Activated CD4-positive, alpha-beta T cell treated with anti-CD3 and anti-CD28 coated beads, Interleukin-2, amount 10 ng/mL, durations not matched to agents 24 days and 14 days (primary cell): ENCODE measurements at places on chromosomes 11 and 22.

DNA sequence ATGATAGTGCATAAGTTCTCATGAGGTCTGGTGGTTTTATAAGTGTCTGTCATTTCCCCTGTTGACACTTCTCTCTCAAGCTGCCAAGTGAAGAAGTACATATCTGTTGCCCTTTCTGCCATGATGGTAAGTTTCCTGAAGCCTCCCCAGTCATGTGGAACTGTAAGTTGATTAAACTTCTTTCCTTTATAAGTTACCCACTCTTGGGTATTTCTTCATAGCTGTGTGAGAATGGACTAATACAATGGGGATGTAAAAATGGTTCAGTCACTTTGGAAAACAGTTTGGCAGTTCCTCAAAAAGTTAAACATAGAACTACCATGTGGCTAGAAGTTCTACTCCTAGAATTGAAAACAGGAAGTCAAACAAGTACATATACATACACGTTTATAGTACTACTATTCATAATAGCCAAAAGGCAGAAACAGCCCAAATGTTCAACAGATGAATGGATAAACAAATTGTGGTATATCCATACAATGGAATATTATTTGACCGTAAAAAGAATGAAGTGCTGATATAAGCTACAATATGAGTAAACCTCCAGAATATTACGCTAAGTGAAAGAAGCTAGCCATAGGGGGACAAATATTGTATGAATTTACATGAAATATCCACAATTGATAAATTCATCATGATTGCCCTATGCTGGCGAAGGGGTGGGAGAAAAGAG lies 16.0 kb upstream of the DKK3 start:
- DNase-seq = no peak

GRCh38 chr11:2118677-2119076 lies 20.5 kb downstream of the IGF2 start:
- DNase-seq = no peak

GRCh38 chr11:74570266-74571061 lies 21.9 kb upstream of the POLD3 start:
- DNase-seq = peak; percentile 67

GRCh38 chr11:61142424-61142823 lies 18.8 kb downstream of the VPS37C start:
- DNase-seq = no peak

DNA sequence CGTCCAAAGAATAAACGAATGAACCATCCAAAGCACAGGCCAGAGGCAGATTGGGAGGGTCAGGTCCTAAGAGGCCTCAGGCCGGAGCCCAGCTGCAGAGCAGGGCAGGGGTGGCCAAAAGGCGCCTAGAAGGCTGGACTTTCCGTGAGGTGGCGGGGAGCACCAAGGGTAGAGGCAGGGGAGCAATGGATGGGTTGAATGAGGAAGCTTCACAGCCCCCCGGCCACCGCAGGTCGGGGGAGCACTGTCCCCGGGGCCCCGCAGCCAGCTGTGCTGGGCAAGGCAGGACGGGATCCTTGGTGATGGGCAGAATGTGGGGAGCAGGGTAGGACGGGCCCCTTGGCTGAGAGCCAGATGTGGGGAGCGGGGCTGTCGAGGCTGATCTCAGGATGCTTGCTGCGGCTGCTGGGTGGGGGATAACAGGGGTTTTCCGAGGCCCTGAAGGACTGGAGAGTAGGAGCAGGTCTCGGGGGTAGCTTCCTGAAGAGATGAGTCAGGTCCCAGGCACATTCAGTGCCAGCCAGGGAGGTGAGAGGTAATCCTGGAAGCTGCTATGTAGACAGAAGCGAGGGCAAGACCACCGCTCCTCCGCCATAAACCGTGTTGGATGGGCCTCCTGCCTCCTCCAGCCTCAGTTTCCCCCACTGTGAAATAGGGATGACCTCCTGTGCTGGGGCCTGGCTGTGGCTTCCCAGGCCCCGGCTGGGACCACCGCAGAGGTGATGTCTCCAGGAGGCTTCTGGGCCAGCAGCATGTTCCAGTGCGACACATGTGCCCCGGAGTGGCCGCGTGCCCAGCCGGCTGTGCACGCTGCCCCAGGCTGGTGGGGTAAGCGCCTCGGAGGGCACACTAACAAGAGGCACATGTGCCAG lies 34.6 kb upstream of the KCNQ1OT1 start:
- DNase-seq = no peak

GRCh38 chr11:64251753-64252002 lies 348 bp downstream of the PLCB3 start:
- no peak for DNase-seq

DNA sequence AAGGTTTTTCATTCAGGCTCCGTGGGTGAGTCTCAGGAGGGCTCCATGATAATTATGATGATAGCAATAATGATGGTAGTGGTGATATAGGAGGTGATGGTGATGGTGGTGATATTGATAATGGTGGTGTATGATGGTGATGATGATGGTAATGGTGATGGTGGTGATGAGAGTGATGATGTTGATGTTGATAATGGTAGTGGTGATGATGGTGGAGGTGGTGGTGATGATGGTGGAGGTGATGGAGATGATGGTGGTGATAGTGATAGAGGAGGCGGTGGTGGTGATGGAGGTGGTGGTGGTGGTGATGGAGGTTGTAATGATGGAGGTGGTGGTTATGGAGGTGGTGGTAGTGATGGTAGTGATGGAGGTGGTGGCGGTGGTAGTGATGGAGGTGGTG lies 79.4 kb downstream of the MPPED1 start:
- DNase-seq = no peak

GRCh38 chr11:71951741-71952310 lies 23.0 kb downstream of the RNF121 start:
- DNase-seq = no peak

DNA sequence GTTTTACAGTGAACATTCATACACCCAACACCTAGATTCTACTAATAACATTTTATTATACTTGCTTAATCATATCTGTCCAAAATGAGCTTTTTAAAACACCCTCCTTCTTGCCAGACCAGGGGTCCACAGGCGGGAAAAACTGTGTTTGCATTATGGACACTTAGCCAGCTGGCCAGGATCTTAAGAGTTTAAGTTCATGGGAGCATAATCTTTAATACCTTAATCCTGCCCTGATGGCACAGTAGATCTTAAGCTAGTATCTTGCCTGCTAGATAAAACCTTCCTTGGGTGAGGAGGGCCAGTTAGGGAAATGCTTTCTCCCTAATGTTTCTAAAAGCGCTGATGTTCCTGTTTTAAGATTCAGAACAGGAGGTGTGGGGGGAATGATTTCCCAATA lies 13.1 kb upstream of the CCDC134 start:
- DNase-seq = no peak

GRCh38 chr11:85307366-85307765 lies 319.8 kb downstream of the DLG2 start:
- no peak for DNase-seq

GRCh38 chr22:27808451-27809225 lies 7.1 kb upstream of the MN1 start:
- DNase-seq = no peak

- no peak for DNase-seq
These were observed 6.7 kb downstream of the JOSD1 start for GRCh38 chr22:38694049-38694448.

DNA sequence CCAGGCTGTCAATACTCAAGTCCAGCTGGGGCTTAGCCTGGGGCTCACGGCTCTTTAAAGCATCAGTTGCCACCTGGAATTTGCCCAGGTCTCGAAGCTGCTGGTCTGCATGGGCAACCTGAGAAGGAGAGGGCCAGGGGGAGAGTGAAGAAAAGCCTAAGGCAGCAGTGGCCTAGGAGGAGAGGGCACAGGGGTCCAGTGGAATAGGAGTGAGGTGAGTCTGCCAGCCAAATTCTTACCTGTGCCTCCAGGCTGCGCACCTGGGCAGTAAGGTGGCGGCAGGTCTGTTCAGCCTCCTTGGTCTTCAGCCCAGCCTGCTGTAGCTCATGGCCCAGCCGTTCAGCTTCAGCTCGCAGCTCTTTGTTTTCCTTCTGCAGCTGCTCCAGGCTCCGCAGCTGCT lies 10.0 kb downstream of the IL18BP start:
- no peak for DNase-seq

DNA sequence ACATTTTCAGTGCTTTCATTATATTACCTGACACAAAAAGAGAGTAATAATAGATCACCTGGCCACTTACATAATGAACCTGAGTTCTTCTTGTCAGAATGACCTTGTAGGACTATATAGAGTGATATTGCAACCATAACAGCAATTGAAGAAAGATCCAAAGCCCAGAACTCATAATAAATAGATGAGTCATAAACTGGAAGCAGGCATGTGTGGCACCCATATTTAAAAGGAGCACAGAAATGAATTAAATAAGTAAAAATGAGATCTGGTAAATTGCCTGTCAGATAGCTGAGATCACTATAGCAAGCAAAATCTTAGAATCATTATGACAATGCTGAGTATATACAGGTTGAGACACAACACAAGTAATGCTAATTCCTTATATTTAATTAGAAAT lies 331.8 kb downstream of the AASDHPPT start:
- no peak for DNase-seq

DNA sequence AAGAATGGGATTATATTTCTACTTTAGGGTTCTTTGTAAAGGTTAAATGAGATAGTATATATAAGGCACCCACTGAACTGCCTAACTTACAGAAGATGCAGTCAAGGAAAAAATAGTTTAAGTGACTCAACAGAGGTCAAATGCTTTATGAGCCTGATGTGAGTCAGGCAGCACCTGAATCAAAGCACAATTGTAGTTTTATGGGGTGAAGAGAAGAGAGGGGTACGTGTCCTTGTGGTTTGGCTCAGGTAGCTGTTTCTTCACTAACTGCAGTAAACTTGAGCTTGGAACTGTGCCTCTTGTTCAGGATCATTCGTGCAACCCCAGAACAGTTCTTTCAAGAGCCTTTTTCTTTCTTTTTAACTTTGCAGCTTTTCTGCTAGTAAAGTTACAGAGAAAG lies 125.2 kb upstream of the SPON1 start:
- DNase-seq = no peak

- no peak for DNase-seq
These were observed 7.4 kb downstream of the CAPN5 start for GRCh38 chr11:77074205-77074604.

GRCh38 chr11:11217929-11218628 lies 135.0 kb downstream of the CSNK2A3 start:
- no peak for DNase-seq

DNA sequence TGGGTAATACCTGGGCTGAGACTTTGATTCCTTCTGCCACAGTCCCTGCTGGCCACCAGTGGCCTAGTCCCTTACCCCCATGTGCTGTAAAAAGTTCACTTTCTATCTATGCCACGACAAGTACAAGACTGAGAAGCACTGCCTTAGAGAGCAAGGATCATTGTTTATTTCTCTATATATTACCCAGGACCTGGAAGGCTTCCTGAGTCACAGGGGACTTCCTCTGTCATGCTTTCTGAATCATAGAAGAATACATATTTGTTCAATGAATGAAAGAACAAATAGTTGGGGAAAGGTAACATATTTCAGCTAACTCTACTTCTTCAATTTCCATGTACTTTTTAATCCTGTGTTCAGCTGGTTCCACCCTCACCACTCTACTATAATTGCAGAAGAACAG lies 5.5 kb upstream of the SYT9 start:
- DNase-seq = peak; percentile 40

DNA sequence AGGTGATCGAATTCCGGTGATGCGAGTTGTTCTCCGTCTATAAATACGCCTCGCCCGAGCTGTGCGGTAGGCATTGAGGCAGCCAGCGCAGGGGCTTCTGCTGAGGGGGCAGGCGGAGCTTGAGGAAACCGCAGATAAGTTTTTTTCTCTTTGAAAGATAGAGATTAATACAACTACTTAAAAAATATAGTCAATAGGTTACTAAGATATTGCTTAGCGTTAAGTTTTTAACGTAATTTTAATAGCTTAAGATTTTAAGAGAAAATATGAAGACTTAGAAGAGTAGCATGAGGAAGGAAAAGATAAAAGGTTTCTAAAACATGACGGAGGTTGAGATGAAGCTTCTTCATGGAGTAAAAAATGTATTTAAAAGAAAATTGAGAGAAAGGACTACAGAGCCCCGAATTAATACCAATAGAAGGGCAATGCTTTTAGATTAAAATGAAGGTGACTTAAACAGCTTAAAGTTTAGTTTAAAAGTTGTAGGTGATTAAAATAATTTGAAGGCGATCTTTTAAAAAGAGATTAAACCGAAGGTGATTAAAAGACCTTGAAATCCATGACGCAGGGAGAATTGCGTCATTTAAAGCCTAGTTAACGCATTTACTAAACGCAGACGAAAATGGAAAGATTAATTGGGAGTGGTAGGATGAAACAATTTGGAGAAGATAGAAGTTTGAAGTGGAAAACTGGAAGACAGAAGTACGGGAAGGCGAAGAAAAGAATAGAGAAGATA lies at the start of gene MALAT1:
Gene MALAT1, plus strand, starts transcription at position 69 of the 736 bp plus-strand sequence.
- peak; percentile 99 for DNase-seq

DNA sequence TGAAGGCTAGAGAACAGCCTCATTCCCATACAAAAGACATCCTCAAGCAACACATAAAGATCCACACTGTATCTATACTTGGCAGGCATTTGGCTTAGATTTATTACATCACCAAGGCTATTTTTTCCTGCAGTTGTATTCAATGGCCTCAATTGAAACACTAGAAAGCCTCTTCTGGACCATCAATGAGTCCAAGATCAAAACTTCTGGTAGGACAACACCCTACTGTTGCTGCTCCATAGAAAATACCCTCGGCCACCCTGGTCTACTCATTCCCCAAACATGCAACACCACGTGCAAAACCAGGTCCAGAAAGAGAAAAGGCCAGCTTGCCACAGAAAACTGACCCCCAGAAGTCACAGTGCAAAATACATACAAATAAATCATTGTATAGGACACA lies 56.9 kb upstream of the CADM1 start:
- no peak for DNase-seq

DNA sequence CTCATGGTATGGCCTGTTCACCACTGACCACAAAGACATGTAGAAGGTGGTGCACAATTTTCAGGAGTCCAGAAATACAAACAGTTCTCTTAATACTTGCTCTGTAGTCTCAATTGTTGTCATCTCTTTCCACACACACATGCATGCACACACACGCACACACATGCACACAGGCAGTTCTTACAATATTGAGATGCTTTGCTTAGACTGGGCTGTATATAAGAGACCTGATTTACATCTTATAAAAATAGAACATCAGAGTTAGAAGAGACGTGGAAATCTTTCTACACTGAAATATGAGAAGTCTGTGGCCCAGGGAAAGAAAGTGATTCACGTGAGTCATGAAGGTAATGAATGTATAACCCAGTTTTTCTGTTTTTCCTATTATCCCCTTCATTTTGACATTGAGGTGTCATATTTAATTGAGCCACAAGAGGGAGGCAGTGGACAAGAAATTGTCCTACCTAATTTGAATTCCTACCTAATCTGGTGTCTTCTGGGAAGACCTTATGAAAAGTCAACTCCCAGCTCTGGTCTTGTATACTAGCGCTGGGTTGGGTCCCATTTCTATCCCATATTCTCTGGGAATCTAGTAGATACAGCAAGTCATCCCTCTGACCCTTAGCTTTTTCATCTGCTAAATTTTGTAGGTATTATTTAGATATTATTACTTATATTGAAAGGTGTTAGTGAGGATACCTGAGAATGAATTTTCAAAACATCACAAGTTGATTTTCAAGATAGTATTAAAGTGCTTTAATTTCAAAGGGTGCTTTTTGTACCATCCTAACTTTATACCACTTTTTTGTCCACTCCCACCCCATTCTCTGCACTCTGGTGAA lies 14.9 kb upstream of the MS4A4A start:
- DNase-seq = peak; percentile 65
